COLO829 (cell line): ENCODE measurements at places on chromosomes 13 and 19.

DNA sequence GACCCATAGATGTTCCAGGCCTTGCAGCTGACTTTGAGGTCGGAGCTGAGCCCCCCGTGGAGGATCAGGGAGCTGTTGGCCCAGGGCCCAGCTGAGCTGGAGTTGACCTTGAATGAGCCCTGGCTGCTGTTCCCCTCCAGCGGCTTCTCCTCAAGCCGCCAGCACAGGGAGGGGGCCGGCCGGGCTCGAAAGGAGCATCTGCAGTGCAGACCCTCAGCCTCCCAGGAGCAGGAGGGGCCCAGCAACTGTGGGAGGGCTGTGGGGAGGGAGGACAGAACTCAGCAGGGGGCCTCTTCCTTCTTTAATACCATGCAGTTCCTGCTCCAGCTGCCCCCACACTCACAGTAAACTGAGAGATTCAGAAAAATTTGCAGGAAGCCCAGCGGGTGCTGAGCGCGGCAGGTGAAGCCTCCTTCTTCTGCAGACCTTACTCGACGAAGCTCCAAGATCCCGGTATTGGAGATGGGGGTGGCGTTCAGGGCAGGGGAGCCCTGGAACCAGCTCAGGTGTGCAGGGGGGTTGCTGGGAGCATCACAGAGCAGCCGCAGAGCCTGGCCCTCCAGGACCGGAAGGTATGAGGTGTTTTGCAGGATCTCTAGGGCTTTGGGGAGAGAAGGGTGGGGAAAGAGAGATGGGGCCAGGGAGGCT is 2.6 kb downstream of the SIGLEC5 start:
- no peak for DNase-seq

DNA sequence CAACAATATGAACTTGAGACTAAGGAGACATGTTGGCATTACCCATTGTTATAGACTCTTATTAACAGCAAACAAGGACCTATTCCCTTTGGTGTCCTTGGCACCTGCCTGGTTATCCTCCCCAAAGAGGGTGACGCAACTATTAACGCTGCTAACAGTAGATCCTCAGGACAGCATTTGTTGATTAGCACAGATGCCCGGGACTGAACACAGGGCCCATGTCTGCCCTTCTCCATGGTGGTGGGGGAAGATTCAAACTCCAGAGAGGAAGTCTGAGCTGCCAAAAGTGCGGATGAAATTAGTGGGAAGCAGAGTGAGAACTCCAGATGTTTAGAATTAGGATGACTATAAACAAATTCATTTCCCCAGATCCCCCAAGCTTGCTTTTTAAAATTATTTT is 101.2 kb upstream of the RAP2A start:
- no peak for DNase-seq

DNA sequence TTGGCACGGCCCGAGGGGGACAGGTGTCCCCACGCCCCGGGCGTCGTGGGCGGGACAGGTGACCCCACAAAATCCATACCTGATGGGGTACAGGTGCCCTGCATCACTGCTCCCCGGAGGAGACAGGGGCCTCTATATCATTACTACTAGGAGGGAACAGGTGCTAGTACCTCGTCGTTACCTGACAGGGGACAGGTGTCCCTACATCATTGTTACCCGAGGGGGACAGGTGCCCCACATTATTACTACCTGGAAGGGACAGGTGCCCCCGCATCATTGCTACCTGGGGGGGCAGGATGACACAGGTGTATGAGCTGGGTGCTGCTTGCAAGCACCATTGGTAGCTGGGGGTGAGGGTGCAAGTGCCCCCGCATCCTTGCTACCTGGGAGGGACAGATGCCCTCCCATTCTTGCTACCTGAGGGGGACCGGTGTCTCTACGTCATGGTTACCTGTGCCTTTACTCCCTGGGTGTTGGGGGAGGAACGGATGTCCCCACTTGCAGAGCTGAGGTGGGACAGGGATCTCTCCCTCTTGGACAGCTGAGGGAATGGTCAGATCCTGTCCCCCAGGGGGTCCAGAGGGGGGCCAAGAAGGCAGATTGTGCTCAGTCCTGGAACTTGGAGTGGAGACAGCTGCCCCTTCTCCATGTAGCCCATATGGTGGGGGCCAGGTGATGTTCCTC is 620 bp downstream of the CRTC1 start:
- DNase-seq, result no peak

DNA sequence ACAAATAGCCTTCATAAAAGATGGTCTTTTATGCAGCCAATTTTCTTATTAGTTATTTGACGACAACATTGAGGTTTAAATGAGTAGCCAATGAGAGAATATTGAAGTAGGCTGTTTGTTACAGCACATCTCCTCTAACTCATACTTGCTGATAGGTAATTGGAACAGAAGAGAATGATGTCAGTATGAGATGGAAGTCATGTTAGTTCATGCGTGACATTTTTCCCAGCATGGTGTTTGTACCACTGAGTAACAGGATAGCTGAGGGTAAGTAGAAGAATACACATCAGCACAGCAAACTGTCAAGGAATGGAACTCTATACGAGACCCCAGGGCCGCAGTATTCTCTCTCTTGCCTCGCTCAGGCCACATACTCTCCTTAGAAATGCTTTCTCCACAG is 37.2 kb downstream of the COL4A2 start:
- no peak for DNase-seq

- no peak for DNase-seq
Measured at GRCh38 chr13:80712026-80712425, 371.1 kb upstream of the SPRY2 start.

DNA sequence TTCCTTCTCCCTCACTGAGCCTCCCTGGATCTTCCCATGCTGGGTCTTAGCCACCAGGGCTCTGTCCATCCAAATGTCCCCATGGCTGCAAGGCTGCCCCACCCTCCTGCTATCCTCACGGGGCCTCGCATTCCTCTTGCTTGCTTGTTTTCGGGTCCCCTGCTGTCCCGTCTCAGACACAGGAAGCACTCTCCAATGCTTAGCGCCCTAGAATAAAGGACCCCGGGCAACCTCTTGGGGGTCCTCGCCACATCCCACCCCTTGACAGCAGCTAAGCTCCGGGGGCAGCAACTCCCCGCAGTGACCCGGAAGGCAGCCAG is 23.7 kb downstream of the SH3GL1 start:
- DNase-seq, result no peak

DNA sequence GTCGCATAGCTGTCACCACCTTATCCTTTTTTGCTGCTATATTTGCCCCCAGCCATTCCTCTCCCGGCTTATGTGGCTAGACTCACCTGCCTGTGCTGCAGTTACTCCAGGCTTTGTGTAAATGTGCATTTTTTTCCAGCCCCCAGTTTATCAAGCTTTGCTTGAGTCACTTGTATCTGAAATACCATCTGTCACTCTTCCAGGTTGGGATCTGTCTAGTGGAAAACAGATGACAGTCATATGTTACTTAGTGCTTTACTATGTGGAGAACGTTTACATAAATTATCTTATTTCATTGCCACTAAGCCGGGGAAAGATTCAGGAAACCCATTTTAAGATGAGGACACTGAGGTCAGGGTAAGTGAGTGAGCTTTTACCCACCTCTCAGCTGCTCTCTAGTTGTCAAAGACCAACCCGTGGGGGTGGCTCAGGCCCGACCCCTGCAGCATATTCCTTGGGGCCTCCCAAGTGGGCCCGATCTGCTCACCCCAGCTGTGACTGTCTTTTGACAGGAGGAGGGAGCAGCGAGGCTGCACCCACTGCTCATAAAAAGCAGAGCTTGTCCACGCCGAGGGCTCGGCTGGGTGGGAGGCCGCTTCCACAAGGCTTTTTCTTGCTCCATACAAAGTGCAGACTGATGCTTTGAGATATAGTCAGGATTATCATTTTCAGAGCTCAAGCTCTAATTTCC is 7.2 kb downstream of the GJB2 start:
- no peak for DNase-seq

DNA sequence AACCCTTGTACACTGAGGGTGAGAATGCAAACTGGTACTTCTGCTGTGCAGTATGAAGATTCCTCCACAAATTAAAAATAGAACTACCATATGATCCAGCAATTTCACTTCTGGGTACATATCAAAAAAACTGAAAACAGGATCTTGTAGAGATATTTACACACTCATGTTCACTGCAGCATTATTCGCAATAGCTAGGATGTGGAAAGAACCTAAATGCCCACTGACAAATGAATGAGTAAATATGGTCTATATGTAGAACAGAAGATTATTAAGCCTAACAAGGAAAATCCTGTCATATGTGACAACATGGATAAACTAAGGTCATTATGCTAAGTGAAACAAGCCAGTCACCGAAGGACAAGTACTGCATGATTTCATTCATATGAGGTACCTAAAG is 304.7 kb downstream of the ENOX1 start:
- no peak for DNase-seq

- peak; percentile 98 for DNase-seq
Measured at GRCh38 chr19:50203281-50204080, at the start of gene MYH14. TSS of gene MYH14 (plus strand) at chr19:50203622. CDS start at chr19:50210366, 6,744 bp downstream.

DNA sequence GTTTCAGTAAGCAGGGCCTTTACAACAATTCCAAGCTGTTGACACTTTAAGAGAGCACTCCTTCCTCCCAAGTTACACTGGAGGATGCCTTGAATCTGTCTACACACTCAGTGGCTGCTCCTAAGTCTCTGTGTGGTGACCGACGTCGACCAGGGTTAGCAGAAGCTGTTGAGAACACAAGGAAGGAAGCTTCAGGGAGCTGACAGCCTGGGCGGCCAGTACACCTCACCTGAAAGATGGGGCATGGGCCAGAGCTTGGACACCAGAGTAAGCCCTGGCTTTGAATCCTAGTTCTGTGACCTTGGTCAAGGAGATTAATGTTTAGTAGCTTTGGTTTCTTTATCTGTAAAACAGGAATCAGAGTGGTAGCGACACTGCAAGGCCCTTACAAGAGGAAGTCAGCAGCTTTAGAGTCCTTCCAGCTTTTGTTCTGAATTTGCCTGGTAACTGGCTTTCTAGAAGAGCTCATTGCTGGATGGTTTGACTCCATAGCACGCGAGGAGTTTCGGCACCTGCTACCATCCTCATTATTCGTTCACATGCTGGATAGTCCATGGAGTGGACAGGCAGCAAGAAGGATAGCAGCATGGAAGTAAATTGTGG is 214.2 kb downstream of the FGF9 start:
- no peak for DNase-seq

GRCh38 chr13:110876609-110877008 is 38.3 kb downstream of the ANKRD10 start:
- DNase-seq, result no peak

DNA sequence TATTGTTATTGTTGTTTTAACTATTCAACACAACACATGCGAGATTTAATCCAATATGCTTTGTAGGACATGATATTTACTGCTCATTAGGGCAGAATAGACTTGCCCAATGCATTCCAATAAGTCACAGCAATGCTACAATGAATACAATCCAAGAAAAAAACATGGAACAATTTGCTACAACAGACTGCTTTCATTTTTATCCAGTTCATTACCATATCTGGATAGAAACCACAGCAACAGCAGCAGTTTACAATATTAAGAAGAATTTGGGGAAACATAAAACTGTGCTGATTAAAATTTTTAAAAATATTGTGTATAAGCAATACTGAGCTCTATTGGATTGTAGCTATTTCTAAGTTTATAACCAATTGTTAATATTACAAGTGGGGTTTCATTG is 833.0 kb downstream of the DIAPH3 start:
- no peak for DNase-seq

GRCh38 chr13:20491926-20492435 is 33.7 kb downstream of the CRYL1 start:
- no peak for DNase-seq

DNA sequence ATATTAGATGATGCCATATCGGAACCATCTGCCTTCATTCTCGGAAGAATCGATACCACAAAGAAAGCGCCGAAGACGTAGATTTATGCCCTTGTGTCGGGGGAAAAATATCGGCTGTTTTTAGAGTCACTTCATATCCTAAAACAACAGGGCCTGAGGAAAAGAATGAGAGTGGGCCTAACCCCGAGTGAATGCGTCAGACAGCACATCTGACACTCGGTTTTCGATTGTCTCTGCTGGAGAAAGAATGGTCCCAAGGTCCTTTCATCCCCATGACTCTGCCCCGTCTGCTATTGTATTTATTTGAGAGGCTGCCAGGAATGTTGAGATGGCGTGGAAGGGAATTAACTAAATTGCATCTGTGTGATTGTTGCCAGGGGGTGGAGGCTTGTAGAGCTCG is 46.1 kb downstream of the CHST8 start:
- no peak for DNase-seq

GRCh38 chr19:32220951-32221350 is 124.5 kb upstream of the ZNF507 start:
- DNase-seq, result no peak

- DNase-seq, result peak; percentile 66
Measured at GRCh38 chr19:49347835-49348234, 12.6 kb downstream of the CD37 start.

GRCh38 chr13:49373716-49374115 is 70.1 kb downstream of the CAB39L start:
- no peak for DNase-seq

GRCh38 chr13:25447396-25447795 is 75.6 kb downstream of the ATP8A2 start:
- DNase-seq, result no peak

DNA sequence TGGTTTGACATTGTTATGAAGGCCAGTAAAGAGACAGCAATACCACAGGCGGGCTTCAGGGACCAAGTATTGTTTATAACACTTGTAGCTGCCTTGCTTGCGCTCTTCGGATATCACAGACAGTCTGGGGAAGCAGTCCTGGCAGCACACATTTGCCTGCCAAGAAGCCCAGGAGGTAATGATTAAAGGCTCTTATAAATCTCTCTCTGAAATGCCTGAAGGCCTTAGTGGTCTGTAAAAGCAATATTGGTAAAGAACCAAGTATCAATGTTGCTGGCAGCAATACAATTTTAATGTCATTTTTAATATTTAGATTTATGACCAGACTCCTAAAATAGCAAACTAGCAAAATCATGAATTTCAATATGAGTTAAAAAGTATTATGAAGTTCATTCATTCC is 1312.4 kb downstream of the PCDH9 start:
- DNase-seq, result no peak

GRCh38 chr19:51333836-51334460 is 8.0 kb downstream of the VSIG10L start:
- no peak for DNase-seq

DNA sequence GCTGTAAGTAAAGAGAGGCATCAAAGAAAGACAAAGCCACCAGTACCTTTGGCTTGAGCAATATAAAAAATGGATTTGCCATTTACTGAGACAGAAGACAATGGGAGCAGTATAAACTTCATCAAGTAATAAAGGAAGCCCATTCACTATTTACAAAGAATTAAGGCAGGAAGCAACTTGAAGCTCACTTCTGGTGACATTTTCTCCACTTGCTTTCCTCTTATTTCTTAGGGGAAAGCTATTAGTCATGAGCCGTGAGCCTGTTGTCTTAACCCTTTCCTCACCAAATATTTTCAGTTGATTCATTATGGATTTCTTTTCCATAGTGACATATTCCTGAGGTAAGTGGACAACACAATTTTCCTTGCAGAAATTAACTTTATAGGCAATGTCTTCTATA is 156.8 kb downstream of the DNAJC3 start:
- peak; percentile 66 for DNase-seq

GRCh38 chr13:79455331-79455730 is 25.6 kb upstream of the NDFIP2 start:
- DNase-seq, result no peak
